ENCODE measurements at places on chromosomes 2 and 18.

DNA sequence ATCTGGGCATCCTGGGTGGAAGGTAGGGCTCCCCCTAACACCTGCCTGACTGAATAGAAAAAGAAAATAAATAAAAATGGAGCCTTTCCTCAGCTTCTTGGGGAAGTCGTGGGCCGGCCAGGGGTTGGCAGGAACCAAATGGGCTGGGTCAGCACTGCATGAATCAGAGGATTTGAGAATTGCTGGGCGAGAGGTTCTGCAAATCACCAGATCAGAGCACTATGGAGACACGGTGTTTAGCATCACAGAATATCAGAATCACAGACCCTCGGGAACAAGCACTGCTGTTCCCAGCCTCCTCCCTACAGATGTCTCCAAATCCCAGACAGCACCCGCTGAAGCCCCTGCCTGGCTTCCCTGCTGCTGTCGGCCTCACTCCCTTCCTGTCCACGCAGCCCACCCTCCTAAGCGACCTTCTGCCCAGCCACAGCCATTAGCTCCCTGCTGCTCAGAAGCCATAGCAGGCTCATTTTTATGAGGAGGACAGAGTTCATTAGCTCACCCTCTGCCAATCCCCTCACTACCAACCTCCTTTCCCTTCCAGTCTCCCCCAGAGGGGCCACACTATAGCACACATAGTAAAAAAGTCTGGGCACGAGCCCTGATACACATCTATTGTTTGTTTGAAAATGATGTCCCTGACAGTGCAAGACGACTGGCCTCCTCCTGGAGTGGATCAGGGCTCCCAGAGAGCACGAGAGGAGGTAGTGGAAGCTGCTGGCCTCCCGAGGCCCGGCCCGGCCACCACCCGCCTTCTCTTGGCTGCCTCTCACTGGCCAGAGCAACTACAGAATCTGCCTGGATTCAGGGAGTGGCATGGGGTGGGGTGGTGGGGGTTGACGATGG lies 64.6 kb upstream of the TAF1B start:
- no peak for DNase-seq

- no peak for DNase-seq
Observed at GRCh38 chr2:207338220-207338607, 172.5 kb upstream of the KLF7 start.

DNA sequence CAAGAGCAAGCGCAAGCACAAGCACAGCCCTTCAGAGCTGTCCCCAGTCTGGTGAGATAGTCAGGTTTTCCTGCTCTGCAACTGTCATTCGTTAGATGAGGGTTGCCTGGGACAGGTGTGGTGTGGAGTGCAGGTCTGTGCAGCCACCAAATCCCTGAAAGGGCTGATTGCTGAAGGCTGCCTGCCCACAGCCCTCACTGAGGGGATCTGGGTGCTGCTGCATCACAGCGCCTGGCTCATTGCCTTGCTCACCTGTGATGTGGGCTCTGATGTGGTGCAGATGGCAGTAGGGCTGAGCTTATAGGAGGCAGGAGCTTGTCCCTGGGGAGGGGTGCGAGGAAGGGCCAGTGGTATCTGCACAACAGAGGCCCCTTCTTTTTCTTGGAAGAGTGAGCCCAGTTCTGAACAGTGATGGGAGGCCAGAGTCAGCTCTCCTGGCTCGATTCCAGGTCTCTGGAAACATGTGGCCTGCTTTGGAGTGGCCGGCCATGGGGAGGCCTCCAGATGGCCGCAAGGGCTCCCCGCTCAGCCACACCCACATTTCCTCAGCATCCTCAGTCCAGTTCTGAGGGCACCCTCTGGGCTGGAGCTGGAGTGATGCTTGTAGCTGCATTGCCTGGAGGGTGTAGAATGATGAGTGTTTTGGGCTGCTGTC lies 11.4 kb downstream of the UBE2F start:
- no peak for DNase-seq

GRCh38 chr18:11873670-11874340 lies 22.6 kb downstream of the CHMP1B start:
- DNase-seq = no peak

GRCh38 chr2:105785095-105785847 lies 40.6 kb downstream of the NCK2 start:
- no peak for DNase-seq

DNA sequence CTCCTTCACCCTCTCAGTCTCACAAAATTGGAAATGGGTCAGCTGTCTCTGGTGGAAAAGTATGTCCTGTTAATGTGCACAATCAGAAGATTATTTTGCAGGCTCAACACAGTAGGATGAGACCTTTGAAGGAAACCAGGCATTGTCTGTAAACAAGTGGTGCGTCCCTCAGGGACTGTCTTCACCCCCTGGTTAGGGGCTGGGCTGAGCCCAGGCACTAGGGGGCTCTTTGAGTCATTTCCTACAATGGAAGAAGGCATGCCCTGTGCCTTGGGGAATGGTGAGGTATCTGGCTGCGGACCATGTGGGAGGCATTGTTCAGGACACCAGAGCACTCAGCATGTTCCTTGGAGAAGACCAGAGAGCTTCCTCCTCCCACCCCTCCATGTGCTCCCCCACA lies 26.8 kb downstream of the PKDCC start:
- no peak for DNase-seq

DNA sequence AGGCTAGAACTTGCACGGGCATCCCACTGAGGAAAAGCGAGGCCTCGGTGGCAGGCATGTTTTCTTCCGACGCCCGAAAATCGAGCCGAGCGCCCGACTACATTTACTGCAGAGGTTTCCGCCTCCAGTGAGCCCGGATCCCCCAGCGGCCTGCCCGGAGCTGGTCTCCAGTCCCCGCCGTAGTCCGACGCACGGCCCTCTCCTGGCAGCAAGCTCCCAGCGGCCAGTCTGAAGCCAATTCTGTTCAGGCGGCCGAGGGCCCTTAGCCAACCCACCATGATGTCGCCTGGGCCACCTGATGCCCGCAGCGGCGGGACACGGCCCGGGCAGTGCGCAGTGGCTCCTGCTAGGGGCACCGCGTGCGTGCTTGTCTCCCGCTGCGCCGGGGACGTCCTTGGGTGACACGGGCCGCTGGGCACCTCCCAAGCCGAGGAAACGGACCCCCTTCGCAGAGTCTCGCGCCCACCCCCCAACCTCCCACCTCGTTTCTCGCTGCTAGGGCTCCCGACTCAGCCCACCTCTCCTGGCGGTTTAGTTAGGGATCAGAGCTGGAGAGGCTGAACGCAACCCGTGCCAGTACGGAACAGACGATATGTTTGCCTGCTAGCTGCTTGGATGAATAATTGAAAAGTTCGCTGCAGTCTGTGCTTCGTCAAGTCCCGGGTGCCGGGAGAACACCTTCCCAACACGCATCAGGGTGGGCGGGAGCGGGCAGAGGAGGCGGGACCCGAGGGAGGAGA lies 5.3 kb downstream of the ONECUT2 start:
- DNase-seq = no peak

- DNase-seq = no peak
Observed at GRCh38 chr2:54047658-54048057, 67.8 kb upstream of the ACYP2 start.

DNA sequence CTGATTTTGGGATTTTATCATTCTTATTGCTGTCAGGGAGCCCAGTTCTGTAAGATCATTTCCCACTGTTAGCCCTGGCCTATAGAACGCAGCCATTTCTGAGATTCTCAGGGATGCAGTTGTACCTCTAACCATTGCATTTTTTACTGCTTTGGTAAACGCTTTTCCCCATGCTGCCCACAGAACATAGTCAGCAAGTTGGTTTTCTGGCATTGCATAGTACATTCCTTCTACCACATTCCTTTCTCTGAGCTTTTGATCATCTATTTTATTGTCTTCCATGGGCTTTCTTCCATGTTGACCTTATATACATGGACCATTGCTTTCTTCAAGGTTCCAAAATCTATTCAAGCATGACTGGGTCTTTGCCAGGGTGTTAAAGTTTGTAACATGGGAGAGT lies 86.8 kb upstream of the ST6GAL2 start:
- no peak for DNase-seq

GRCh38 chr2:49928551-49928950 lies 774.2 kb upstream of the FSHR start:
- DNase-seq = no peak

DNA sequence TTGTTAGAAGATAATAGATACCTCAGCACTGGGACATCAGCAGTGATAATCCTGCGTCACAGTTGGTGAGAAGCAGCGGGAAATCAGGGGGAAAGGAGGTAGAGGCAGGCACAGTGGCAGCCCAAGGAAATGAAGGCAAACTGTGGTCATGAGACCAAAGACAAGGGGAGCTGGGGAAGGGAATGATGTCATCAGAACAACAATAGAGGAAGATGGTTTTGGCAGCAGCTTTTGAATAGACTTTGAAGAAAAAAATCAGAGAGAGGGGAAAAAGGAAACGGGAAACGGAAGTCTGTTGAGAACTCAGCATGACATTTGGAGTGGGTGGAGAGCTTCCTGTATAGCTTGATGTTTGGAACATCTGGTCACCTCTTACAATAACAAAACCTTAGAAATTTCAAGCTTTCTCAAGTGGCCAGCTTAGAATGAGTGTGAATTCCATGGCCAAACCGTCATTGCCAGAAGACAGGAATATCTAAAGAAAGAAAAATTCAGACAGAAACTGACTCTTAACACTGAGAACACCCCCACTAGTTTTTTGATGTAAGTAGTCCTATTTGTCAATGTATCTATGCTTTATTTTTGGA lies 18.4 kb upstream of the YES1 start:
- no peak for DNase-seq

DNA sequence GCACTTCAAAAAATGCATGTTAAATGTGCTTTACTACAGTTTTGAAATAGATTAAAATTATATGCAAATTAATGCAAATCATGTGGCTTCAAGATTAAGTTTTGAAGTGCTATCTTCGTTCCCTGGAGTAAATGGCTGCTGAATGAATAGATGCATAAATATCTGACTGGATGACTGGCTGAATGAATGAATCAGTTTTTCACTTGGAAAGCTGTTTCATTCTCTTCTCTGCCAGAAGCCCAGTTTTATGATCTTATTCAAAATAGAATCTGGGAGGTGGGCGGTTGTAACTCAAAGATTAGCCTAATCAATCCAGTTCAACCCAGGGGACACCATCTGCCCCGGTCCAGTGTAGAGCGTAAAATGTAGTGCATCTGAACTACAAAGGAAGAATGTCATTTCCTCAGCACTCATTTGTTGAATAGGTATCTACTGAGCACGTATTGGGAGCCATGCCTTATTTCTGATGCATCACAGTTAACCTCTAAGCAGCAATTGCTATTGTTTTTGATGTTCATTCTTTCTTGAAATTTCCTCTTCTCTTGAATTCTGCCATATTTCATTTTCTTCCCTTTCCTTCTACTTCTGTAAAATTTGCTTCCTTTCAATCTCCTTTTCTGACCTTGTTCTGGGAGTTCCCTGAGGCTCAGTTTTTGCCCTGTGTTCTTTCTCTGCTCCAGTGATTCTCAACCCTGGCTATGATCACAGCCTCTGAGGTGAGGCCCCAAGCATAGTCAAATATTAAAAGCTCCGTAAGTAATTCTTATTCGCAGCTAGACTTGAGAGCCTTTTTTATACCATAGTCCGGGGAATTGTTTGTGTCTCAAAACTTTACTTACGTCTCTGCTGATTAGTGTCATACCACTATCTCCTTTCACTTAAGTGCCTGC lies 282.7 kb downstream of the PARD3B start:
- DNase-seq = no peak

DNA sequence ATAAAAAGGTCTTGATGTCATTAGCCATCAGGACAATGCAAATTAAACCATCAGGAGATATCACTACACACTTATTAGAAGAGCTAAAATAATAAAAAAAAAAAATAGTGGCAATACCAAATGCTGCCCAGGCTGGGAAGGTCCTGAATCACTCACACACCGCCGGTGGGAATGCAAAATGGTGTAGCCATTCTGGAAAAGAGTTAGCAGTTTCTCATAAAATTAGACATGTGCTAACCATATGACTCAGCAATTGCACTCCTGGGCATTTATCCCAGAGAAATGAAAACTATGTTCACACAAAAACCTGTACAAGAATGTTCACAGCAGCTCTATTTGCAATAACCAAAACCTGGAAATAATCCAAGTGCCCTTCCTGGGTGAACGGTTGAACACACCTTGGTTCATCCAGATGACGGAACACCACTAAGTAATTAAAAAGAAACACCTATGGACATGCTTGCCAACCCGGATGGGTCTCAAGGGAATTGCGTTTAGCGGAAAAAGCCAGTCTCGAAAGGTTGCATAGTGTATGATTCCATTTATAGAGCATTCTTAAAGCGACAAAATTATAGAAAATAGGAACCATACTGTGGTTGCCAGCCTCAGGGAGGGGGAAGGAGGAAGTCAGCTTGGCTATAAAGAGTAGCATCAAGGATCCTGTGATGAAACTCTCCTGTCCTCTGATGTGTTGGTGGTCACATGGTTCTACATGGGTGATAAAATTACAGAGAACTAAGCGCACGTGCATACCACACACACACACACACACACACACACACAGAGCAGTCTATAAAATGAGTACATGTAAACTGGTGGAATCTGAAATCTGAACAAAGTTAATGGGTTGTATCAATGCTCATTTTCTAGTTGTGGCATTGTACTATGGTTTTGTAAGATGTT lies 4.6 kb downstream of the MBP start:
- no peak for DNase-seq

DNA sequence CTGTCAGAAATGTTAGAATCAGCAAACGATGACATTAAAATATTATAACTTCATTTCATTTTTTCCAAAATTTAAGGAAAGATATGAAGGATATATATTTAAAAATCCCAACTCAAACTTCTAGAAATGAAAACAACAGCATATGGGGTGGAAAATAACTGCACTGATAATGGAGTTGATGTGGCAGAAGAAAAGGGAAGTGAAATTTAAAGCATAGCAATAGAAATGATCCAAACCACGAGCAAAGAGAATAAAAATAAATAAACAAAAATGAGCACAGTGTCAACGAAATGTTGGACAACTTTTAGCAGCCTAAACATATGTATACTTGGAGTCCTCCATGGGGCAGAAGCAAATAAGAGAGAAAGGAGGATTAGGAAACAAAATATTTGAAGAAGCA lies 280.2 kb downstream of the KCNJ3 start:
- DNase-seq = no peak

DNA sequence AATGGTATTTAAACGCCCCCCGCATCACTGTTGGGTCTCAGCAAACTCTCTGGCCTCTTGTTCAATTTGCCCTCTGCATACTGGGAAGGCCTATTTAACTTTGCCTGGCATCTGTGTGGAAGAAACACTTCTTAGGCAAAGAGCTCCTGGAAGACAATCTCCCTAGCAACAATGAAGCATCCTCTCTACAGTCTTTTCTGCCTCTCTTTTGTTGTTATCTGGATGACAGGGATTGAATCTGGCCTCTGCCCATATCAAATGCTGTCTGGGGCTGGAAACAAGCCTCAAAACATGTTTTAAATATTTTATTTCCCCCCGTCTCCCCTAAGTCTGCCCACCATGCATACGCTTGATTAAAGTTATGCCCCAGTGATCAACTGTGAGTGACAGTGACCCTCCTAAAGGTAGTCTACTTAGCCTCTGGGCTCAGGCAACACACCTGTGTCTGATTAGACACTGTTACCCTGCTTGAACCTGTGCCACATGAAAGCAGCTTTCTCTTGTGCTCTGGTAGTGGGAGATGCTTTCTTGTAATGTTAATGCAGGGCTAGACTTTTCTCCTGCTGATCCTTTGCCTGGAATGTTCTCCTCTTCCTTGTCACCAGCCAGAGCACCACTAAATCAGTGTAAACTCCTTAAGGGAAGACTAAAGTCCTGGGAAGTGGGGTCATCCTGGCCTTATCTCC lies 34.9 kb downstream of the CDC42EP3 start:
- no peak for DNase-seq
